ENCODE measurements at places on chromosomes 4 and X. TPM values are rescaled to one million over a fixed set of nuclear protein-coding genes. Genes with fewer than 3 reads are reported as not detected.

The XAGE1A gene
- not detected for total RNA-seq

The KLHL4 gene
- 13.9 TPM for total RNA-seq

The H2BW1 gene
- total RNA-seq, result not detected

The SPINK2 gene
- total RNA-seq, result not detected

The HEPH gene
- 6.5 TPM for total RNA-seq

The BEX3 gene
- total RNA-seq, result 239 TPM

The RPS6KA6 gene
- 0.34 TPM for total RNA-seq

The OPHN1 gene
- 2.9 TPM for total RNA-seq

The TRIML2 gene
- 9.6 TPM for total RNA-seq

The CXCL5 gene
- 17.5 TPM for total RNA-seq

The ARSJ gene
- 66.1 TPM for total RNA-seq

The COX7B2 gene
- total RNA-seq, result not detected

The SATL1 gene
- 0.06 TPM for total RNA-seq

The WWC2 gene
- 32.0 TPM for total RNA-seq

The GABRE gene
- 20.7 TPM for total RNA-seq

The C1GALT1C1 gene
- total RNA-seq, result 42.0 TPM

The NUDT10 gene
- 1.4 TPM for total RNA-seq

The PUDP gene
- 30.0 TPM for total RNA-seq

The GRXCR1 gene
- not detected for total RNA-seq

The NSUN7 gene
- 1.6 TPM for total RNA-seq

The CNOT6L gene
- total RNA-seq, result 22.2 TPM

The NDST3 gene
- total RNA-seq, result not detected

The MAGT1 gene
- 73.9 TPM for total RNA-seq

The UGT2B11 gene
- not detected for total RNA-seq

The F8A2 gene
- total RNA-seq, result not detected

The F8A3 gene
- total RNA-seq, result 9.0 TPM

The ADH1A gene
- not detected for total RNA-seq

The SUPT20HL1 gene
- not detected for total RNA-seq

The ASMT gene
- not detected for total RNA-seq

The SHOX gene
- not detected for total RNA-seq

The ADRA2C gene
- total RNA-seq, result 0.93 TPM

The SSX3 gene
- not detected for total RNA-seq

The RNF128 gene
- total RNA-seq, result 1.1 TPM

The DKK2 gene
- 0.06 TPM for total RNA-seq

The MXRA5 gene
- total RNA-seq, result 0.44 TPM

The FAM47E gene
- total RNA-seq, result not detected

The PPEF2 gene
- not detected for total RNA-seq

The CTAG1B gene
- not detected for total RNA-seq

The BEX2 gene
- total RNA-seq, result 1.3 TPM

The SMIM14 gene
- total RNA-seq, result 19.4 TPM

The HTRA3 gene
- 74.5 TPM for total RNA-seq

The GAGE12D gene
- total RNA-seq, result not detected

The UBQLN2 gene
- 20.7 TPM for total RNA-seq

The FGFBP2 gene
- total RNA-seq, result not detected

The KCNIP4 gene
- not detected for total RNA-seq

The DOCK11 gene
- total RNA-seq, result 0.87 TPM

The MAGED2 gene
- total RNA-seq, result 361 TPM

The RAI2 gene
- total RNA-seq, result 9.1 TPM

The APLN gene
- total RNA-seq, result 1,492 TPM

The GRIA3 gene
- 0.53 TPM for total RNA-seq

The GABRG1 gene
- not detected for total RNA-seq

The USP17L18 gene
- not detected for total RNA-seq

The ODAPH gene
- not detected for total RNA-seq

The CXCL10 gene
- total RNA-seq, result 12.7 TPM

The OTUD6A gene
- total RNA-seq, result not detected

All from glomerular endothelial cell (primary cell).